ENCODE measurements at places on chromosomes 5 and 9.
A peak's percentile ranks its signal among the peaks of the same experiment; 100 is the strongest.

- no peak for DNase-seq
These were observed at the start of gene RASGEF1C for GRCh38 chr5:180209137-180209581. Gene RASGEF1C (minus strand): TSS chr5:180209211. CDS start chr5:180138052, 71,159 bp downstream.

DNA sequence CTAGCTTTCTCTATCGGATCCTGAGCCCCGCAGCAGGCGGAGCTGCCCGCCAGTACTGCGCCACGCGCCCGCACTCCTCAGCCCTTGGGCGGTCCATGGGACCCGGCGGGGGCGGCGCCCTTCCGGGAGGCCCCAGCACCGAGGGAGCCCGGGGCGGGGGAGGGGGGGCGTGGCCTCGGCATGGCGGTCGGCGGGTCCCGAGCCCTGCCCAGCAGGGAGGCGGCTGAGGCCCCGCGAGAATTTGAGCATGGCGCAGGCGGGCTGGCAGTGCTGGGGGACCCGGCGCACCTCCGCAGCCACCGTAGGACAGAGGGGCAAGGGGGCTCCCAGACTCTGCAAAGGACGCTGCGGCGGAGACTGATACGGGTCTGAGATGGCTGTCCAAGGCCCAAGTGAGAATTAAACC lies 6.8 kb downstream of the ZDHHC11B start:
- DNase-seq = no peak

DNA sequence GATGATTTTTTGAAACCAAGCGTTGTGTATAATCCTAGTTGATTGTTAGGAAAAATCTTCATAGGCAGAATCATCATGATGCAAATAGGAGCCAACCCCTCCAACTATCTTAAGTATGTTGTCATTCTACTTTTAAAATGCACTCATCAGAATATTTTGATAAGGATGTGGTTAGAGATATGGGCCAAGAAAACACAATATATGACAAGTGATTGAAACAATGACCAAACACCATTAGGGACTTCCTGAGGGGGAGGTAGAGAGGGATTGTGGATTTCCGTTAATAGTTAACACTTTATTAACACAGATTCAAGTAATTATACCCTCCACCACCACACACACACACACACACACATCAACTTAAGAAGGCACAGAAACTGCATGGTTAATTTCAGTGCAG lies 143.3 kb downstream of the ARSB start:
- DNase-seq = no peak

DNA sequence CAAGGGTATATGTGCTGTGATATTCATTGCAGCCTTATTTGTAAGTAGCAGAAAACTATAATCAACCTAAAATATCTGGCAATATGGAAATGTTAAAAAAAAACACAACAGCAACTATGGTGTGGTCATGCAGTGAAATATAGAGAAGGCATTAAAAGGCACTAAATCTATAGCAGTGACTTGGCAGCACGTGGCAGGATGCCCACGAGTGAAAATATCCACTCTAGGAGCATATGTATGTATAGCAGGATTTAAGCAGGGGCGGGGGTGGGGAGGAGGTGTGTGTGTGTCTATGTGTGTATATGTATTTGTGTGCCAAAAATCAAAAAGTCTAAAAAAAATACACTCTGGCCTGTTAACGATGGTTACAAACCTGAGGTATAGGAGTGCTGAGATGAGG lies 115.6 kb downstream of the RPS23 start:
- DNase-seq = no peak

GRCh38 chr5:79357398-79357797 lies 121.5 kb downstream of the JMY start:
- DNase-seq = no peak

DNA sequence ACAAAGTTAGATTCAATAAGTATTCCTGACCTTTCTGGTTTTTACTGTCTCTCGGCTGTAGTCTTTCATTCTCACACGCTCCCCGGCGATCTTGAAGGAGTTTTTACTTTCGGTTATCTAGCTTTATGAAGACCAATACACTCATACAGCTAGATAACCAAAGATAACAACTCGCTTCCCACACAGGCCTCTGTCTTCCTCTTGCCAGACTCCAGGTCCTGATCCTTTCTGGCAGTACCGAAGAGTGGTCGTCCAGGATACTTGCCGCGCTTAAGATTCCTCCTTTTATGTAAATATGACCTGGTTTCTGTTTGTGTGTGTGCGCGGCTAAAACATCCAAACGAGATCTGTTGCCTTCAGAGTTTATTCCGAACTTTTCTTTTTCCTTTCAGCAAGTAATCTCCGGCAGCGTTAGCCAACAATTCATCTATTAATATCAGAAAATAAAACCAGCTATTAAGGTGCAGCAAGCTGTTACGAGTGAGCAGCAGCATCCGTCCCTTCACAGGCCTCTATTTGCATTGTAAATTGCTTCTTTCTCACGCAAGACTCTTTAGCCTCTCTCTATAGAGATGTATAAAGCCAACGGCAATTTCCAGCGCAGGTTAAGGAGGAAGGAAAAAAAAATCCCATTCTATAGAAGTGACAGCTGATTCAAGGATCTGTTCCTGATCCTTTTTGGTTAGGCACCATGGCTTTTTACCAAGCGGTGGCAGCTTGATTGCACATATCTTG lies 216.1 kb downstream of the MEF2C start:
- DNase-seq = no peak

DNA sequence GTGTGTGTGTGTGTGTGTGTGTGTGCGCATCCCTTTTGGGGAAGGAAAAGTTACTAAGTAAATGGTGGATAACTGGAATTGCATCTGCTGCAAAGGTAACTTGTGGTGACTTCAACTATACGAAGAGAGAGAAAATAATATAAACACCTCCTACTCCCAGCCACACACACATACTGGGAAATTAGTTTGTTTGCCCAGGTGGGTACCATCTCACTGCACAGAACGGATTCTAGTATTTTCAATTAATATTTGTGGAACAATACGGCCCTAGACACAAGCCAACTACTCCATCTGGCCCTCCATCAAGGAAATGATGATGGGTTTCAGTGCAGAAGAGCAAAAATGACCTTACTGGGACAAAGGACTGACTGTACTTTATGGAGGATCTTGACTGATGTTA lies 32.2 kb upstream of the TXN start:
- DNase-seq = no peak

- peak; percentile 12 for DNase-seq
These were observed 46.8 kb upstream of the FER start for GRCh38 chr5:108700930-108701329.

DNA sequence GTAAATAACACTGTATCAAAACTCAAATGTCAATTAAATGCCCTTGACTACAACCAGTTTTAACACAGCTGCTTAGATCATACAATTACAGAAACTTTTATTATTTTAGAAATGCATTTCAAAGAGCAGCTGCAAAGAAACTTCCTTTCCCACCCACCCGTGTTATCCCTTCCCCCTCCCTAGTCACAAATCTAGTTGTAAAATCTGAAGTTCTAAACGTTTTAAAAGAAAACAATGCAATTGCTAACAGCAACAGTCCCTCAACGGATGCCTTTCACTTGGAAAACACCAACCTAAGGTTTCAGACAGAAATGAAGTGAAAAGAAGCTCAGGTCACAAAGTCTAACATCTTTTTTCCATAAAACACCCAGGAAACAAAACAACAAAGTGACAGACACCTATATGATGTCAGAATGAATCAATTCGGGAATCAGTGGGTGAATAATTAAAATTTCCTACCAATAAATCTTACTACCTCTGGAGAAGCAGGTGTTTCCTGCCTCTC lies 100.3 kb downstream of the FBXW11 start:
- no peak for DNase-seq

DNA sequence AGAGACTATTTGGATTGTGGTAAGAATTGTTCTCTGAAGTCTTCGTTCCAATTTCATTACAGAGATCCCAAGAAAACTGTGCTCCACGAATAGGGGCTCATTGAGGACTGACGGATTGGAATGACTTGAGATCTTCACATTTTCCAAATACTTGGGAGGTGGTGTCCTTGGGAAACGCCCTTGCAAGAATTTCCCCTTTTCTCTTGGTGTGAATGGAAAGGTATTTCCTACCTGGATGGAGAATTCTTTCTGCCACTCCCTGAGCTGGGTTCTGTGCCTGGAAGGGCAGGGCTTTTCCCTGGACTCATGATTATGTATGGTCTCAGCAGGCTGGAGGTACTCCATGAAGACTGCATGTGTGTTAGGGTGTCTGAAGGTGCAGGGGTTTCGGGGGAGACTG lies 53.9 kb downstream of the SNX18 start:
- DNase-seq = no peak

GRCh38 chr5:133292300-133292699 lies 240.5 kb downstream of the HSPA4 start:
- no peak for DNase-seq

GRCh38 chr5:88883836-88884607 lies 1.0 kb upstream of the MEF2C start:
- peak; percentile 74 for DNase-seq

- DNase-seq = no peak
These were observed 15.4 kb upstream of the ARL15 start for GRCh38 chr5:54325610-54326311.

GRCh38 chr9:85225180-85225579 lies 516.6 kb downstream of the AGTPBP1 start:
- no peak for DNase-seq

GRCh38 chr5:55933377-55934114 lies 61.2 kb downstream of the IL6ST start:
- DNase-seq = no peak

- no peak for DNase-seq
These were observed 32.4 kb upstream of the CYFIP2 start for GRCh38 chr5:157233515-157233914.

DNA sequence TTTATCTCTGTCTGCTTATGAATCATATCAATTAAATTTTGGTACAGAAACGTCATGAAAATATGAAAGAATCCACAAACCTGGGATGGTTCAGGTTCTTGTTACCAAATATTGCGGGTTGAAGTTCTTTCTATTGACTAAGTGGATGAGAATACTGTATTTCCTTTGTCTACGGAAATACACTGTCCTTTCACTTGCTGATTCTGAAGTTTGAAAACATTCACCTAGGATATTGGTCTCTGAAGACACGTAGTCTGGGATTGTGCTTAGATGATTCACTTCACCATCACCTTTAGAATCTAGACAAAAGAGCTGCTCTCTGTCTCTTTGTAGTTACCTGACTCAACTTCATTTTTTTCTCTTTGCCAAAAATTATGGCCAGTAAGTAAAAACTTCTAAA lies 222.4 kb downstream of the FBN2 start:
- DNase-seq = no peak

- no peak for DNase-seq
These were observed 650 bp downstream of the DCTN4 start for GRCh38 chr5:150758203-150758530.

DNA sequence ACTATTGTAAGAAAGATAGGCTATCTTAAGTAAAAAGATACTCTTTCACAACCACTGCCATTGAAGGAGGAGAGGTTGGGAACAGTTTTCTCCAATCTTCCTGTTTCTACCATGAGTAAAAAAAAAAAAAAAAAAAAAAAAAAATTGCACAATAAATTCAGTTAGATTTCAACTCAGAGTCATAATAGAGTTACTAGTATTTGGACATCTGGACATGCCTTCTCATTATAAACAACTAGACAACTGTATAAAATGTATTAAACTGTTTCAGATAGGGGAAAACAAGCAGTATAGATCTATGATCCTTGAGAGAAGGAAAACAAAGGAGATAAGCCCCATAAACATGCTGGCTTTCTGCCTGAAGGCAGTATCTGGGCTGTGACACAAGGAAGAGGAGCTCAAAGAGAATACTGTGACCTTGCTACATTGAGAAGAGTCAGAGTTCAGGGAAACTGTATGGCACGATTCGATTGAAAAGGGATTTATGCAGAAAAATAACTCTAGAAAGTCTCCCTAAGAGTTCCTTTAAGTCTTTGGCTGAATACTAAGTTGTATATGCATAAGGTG lies 249.2 kb upstream of the POU5F2 start:
- peak; percentile 40 for DNase-seq

DNA sequence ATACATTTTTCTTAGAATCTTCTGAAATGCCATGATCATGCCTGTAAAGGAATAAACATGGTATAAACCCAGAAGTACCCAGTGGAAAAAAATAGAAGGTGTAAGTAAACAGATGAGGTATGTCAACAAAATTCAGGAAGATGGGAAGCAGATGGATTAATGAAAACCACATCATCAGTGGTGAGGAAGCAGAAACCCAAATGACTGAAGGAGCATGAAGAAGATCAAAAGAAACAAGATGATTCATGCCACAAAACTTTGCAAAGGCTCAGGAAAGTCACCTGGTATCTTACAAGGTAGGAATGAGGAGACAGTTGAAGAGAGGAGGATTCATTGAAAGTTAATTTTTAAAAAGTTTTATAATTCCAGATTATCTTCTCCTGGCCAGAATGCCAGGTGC lies 132.8 kb upstream of the PAPPA start:
- DNase-seq = no peak

GRCh38 chr5:136066661-136067271 lies 38.0 kb downstream of the TGFBI start:
- DNase-seq = no peak

GRCh38 chr5:963310-963672 lies 45.3 kb upstream of the NKD2 start:
- DNase-seq = no peak

- DNase-seq = no peak
These were observed 2.5 kb upstream of the ZMYND19 start for GRCh38 chr9:137592767-137593166.

- DNase-seq = peak; percentile 63
These were observed 11.4 kb upstream of the DAB2IP start for GRCh38 chr9:121640076-121640475.

All from adrenal gland (tissue), 19 donors.